Activated naive CD8-positive, alpha-beta T cell treated with anti-CD3 and anti-CD28 coated beads, Interleukin-2, amount 10 ng/mL, durations not matched to agents 7 days and 5 days (primary cell): ENCODE measurements at places on chromosomes 12 and 14. TPM values are rescaled to one million over a fixed set of nuclear protein-coding genes. Genes with fewer than 3 reads are reported as not detected.

NID2 gene
- 0.36 TPM for total RNA-seq

SOCS4 gene
- total RNA-seq: 25.8 TPM

CLEC1B gene
- not detected for total RNA-seq

DNA sequence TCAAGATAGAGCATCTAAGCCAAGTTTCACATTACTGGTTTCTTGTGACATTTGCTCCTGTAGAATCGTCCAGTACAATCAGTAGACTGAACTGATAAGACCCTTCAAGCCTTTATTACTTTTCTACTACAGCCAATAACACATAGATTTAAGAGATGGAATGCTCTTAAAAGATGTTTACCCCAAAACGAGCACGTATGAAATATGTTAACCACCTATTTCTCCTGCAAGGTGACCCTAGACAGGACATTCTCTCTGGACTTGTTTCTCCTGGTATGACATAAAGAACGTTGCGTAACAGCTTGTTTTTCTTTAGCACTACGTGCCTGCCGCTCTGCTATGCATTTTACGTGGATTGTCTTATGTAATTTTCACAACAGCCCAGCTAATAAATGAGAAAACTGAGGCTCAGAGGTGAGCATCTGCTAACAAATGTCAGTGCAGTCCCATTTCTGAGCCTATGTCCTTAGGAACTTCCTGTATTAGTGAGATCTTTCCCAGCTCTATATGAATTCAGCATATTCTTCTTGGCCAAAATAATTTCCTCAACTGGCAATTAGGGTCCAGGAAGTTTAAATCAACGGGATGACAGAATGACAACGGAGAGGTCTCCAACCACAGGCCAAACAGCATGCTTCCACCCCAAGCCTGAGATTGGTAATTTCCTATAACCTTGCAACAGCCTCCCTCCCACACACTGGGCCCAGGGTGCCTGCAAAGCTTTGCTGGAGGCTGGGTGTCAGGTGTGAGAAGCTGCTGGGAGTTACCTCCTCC, 3.7 kb downstream of the NFKBIA start:
- no peak for DNase-seq

DNA sequence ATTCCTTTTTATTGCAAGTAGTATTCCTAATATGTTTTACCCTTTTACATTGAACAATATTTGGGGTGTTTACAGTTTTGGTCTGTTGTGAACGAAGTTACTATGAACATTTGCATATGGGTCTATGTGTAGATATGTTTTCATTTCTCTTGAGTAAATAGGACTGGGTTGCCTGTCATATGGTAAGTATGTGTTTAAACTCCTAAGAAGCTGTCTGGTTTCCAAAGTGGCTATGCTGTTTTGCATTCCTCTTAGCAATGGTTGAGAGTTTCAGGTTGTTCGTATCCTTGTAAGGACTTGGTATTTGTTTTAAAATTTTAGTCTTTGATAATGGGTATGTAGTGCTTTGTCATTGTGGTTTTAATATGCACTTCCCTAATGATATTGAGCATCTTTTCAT, 6.3 kb downstream of the METAP2 start:
- DNase-seq: no peak

DNA sequence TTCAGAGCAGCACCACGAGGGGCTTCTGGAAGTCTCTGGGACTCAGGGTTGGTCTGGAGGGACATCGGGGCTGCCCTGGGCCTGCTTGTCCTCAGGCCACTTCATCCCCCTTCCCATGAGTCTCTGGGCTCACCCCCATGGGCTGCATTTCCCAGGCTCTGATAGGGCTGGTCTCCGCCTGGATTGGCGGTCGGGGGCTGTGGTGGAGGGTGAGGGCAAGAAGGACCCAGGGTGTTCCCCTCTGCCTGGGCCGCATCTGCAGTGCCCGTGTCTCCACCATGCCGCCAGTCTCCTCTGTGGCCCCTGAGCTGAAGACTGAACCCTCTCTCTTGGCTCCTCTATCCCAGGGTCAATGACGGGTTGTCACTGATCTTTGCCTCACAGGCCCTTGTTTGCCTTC, 242.1 kb downstream of the ADGRD1 start:
- no peak for DNase-seq

GRCh38 chr12:127231371-127231770, 1035.6 kb upstream of the TMEM132C start:
- no peak for DNase-seq

GRCh38 chr12:130336723-130337487, 782 bp upstream of the PIWIL1 start:
- no peak for DNase-seq

DNA sequence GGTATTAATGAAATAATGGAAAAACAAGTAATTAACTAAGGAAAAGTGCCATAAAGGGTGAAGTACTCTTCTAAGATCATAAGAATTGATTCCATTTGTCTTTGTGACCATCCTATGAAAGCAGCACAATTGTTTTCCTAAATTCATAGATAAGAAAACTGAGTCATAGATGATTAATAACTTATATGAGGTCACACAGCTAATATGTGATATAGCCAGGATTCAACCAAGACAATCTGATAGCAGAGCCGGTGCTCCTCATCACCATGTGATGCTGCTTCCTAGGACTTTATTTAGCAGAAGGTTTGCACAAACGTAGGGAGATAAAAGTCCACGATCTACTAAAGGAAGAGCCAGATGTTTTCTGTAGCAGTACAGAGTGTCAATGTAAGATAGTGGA, 181.5 kb upstream of the SYT1 start:
- no peak for DNase-seq

DNA sequence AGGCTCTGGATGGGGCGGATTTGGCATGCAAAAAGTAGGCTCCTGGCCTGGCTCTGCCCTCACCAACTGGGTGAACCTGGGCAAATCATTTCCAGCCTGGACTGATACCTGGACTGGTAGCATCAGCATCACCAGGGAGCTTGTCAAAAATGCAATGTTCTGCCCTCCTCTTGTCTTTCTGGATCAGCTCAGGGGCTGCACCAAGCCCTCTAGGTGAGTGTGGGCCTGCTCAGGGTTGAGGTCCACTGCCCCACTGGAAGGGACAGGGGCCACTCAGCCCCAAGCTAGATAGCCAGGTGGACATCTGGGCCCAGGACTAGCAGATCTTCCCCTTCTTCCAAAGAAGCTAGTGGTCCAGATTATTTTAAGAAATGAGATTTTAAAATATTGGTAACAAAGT, 99.6 kb downstream of the RBM19 start:
- DNase-seq: no peak
